Esophagus squamous epithelium (tissue), 5 donors: ENCODE measurements at places on chromosomes 16 and 17.

GRCh38 chr17:18356624-18357023, 6.7 kb downstream of the SHMT1 start:
- no peak for DNase-seq
- no peaks in the 10 kb centered on the region for H3K27me3 ChIP-seq
- H3K4me3 ChIP-seq: no peak overlapping the region
- peak overlapping the region; percentile 67 for H3K27ac ChIP-seq

GRCh38 chr16:1708083-1708767, 2.2 kb downstream of the MAPK8IP3 start:
- peaks cover 69% of the 10 kb centered on the region for H3K4me1 ChIP-seq
- no peak for DNase-seq

DNA sequence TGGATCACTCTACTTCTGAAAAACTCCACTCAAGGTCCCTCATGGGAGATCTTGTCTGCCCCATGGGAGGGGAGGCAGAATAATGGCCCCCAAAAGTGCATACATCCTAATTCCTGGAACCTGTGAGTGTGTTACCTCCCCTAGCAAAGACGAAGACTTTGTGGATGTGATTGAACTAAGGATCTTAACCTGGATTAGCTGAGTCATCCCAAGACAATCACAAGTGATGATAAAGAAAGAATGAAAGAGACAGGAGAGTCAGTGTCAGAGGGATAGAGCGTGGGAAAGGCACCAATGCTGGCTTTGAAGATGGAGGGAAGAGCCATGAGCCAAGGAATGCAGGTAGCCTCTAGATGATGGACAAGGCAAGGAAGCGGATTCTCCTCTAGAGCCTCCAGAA, 374.7 kb upstream of the DYNLRB2 start:
- no peaks in the 10 kb centered on the region for H3K27me3 ChIP-seq
- no peak overlapping the region for H3K4me3 ChIP-seq
- H3K27ac ChIP-seq: no peak overlapping the region
- DNase-seq: no peak
- H3K36me3 ChIP-seq: no peaks in the 10 kb centered on the region
- H3K4me1 ChIP-seq: no peaks in the 10 kb centered on the region

GRCh38 chr17:81026266-81027036, 8.5 kb upstream of the BAIAP2 start:
- DNase-seq: no peak
- peak overlapping the region; percentile 52 for H3K27ac ChIP-seq
- H3K27me3 ChIP-seq: peaks cover 48% of the 10 kb centered on the region
- peaks cover 2% of the 10 kb centered on the region for H3K36me3 ChIP-seq
- H3K4me1 ChIP-seq: peaks cover 67% of the 10 kb centered on the region

DNA sequence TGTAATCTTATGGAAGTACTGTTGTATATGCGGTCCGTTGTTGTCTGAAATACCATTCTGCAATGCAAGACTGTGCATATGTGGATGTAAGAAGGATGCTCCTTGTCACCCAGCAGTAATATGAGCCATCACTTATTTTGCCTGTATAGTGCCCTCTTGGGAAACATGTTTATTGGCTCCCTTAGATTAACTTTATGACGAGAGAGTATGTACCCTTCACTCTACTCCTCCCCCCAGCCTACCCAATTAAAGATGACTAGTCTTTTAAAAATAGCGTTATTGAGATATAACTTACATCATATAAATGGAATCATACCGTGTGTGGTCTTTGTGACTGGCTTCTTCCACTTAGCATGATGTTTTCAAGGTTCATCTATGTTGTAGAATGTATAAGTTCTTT, 33.6 kb downstream of the FTO start:
- no peaks in the 10 kb centered on the region for H3K36me3 ChIP-seq
- H3K27me3 ChIP-seq: no peaks in the 10 kb centered on the region
- no peak for DNase-seq

GRCh38 chr17:671076-671762, 43.4 kb downstream of the VPS53 start:
- no peak overlapping the region for H3K27ac ChIP-seq
- no peaks in the 10 kb centered on the region for H3K27me3 ChIP-seq
- no peak overlapping the region for H3K4me3 ChIP-seq
- H3K4me1 ChIP-seq: no peaks in the 10 kb centered on the region
- H3K36me3 ChIP-seq: peaks cover 81% of the 10 kb centered on the region
- no peak for DNase-seq

DNA sequence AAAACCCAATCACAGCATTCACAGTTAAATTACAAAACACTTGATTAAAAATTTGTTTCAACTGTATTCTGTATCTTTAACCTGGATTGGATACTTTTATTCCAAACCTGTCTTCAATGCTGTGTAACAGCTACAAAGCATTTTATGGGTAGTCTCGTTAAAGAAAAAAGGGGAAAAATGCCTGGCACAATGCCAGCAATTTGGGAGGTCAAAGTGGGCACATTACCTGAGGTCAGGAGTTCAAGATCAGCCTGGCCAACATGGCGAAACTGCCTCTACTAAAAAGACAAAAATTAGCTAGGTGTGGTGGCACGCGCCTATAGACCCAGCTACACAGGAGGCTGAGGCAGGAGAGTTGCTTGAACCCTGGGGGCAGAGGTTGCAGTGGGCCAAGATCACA, 4.0 kb downstream of the GNA13 start:
- H3K36me3 ChIP-seq: peaks cover 52% of the 10 kb centered on the region
- H3K4me1 ChIP-seq: peaks cover 17% of the 10 kb centered on the region
- H3K4me3 ChIP-seq: no peak overlapping the region
- peak overlapping the region; percentile 2 for H3K27ac ChIP-seq
- no peaks in the 10 kb centered on the region for H3K27me3 ChIP-seq

DNA sequence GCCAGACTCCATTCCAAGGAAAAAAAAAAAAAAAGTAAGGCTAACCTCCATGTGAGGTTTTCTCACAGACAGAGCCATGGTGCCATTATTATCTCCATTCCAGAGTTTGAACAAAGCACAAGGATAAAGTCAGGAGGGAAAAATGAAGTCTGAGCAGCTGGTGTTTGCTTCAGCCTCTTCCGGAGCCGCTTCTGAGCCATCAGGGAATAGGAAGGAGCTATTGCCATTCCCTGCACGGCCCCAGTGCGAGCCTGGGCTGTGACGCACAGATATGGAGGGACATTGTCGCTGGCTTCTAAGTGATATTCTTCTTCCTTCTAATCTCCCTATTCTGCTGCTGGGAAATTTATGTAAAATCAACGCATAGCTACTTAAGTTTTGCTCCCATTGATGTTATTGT, 69.5 kb upstream of the PIRT start:
- H3K4me3 ChIP-seq: no peak overlapping the region
- no peaks in the 10 kb centered on the region for H3K27me3 ChIP-seq
- DNase-seq: no peak
- no peaks in the 10 kb centered on the region for H3K4me1 ChIP-seq
- H3K36me3 ChIP-seq: no peaks in the 10 kb centered on the region

GRCh38 chr16:72530434-72530833, 358.5 kb upstream of the PMFBP1 start:
- H3K36me3 ChIP-seq: no peaks in the 10 kb centered on the region
- H3K27me3 ChIP-seq: no peaks in the 10 kb centered on the region
- H3K4me1 ChIP-seq: no peaks in the 10 kb centered on the region
- no peak overlapping the region for H3K4me3 ChIP-seq
- DNase-seq: no peak

DNA sequence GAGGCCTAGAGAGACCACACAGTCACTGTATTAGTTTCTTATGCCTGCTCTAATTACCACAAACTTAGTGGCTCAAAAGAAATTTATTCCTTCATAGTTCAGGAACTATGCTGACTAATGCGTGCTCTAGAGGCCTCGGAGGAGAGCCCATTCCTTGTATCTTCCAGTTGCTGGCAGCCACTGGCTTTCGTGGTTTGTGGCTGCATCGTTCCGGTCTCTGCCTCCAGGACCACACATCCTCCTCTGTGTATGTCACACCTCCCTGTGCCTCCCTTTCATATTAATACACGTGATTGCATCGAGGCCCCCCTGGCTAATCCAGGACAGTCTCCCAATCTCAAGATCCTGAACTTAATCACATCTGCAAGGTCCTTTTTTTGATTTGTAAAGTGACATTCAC, 16.9 kb upstream of the MYLK3 start:
- H3K4me3 ChIP-seq: no peak overlapping the region
- no peak overlapping the region for H3K27ac ChIP-seq
- H3K36me3 ChIP-seq: no peaks in the 10 kb centered on the region
- H3K27me3 ChIP-seq: no peaks in the 10 kb centered on the region
- no peak for DNase-seq

DNA sequence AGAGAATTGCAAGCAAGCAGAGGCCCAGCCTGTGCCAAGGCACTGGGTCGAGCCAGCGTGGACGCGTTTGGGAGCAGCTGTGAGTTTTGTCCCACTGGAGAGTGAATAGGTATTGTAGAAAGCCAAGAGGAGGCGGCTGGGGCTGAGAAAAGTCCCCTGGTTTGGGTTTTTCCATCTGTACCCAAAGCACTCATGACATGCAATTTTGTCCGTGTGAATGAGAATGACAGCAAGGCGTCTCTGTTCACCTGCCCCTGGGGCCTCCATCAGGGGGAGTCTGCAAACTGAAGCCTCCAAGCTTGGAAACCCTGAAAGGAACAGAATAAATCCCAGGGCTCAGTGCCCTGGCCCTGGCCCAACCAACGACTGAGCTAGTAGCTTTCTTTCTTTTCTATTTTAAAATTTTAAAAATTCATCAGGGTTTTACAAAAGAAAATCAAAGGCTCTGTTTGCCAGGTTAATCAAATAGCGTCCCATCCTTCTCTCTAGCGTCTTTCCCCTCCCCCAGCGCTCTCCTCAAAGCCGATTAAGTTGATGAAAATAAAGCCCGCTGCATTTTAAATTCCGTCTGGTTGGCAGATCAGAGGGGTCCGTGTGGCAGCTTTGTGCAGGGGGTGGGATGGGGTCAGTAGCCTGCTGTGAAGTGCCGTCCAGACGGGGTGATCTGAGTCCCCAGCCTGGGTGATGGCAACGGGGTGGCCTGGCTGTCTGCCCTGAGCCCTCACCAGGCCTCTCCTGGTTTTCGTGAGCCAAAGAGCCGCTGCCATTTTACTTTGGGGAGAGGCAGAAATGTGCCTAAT, 171.0 kb downstream of the KATNIP start:
- peaks cover 16% of the 10 kb centered on the region for H3K36me3 ChIP-seq
- peak overlapping the region; percentile 19 for H3K4me3 ChIP-seq
- H3K27me3 ChIP-seq: no peaks in the 10 kb centered on the region
- DNase-seq: no peak
- peak overlapping the region; percentile 88 for H3K27ac ChIP-seq
